Hindlimb muscle (tissue), 1 donor: ENCODE measurements at places on chromosomes 13 and 19.

DNA sequence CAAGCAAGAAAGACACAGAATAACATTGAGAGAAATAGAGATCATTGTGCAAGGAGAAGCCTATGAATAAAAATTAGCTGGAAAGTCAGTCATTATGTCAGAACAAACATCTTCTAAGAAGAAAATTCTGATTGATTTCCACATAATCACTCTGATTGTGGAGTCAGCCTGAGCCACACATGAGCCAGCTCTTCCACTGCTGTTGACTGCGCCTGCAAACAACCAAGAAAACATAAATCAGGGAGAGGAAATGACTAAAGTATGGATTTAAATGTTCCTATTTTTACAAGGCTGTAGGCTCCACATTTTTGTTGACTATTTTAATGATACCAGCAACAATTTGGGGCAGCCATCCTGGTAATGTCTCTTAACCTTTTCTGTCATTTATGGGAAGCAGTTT is 962.3 kb downstream of the EFNB2 start:
- no peak for DNase-seq

- peak; percentile 34 for DNase-seq
Measured at GRCh38 chr13:30392681-30393045, 29.6 kb upstream of the UBE2L5 start.

- peak; percentile 66 for DNase-seq
Measured at GRCh38 chr19:47436712-47437401, 17.5 kb upstream of the MEIS3 start.

DNA sequence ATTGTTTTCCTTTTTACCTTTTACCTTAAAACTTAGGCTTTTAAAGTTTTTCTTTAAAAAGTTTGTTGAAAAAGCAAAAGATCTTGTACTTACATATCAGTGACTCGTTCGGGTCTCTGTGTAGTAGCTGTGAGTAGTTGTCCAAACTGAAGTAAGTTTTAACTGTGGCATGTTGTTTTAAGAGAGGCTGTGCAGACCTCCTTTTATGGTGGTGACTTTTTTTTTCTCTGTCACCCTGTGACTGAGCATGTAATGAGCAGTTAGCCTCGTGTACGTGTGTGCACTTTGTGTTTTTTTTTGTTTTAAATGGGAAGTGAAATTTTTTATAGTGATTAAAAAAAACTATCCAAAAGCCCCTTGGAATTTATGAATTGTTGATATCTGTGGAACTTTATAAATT is at the start of gene GPR183:
GPR183 (minus strand) TSS at position 153 of the 400 bp plus-strand sequence. CDS start 11,254 bp downstream, outside the sequence.
- DNase-seq, result no peak

DNA sequence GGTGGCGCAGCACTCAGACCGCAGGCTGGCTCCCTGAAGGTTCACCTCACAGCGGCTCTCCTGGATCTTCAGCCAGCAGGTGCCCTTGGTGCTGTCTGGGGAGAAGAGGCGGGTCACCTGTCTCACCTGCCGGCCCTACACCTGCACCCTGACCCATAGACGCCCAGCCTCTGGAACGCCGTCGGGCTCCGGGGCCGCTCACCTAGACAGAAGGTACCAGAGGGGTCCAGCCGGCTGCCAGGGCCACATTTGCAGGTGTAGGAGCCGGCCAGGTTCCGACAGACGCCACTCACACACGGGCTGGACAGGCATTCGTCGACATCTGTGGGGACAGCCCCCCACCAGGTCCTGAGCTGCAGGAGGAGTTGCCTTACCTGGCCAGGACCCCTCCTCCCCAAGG is 22.9 kb downstream of the FBN3 start:
- no peak for DNase-seq

GRCh38 chr19:31140717-31141116 is 208.5 kb downstream of the TSHZ3 start:
- no peak for DNase-seq

DNA sequence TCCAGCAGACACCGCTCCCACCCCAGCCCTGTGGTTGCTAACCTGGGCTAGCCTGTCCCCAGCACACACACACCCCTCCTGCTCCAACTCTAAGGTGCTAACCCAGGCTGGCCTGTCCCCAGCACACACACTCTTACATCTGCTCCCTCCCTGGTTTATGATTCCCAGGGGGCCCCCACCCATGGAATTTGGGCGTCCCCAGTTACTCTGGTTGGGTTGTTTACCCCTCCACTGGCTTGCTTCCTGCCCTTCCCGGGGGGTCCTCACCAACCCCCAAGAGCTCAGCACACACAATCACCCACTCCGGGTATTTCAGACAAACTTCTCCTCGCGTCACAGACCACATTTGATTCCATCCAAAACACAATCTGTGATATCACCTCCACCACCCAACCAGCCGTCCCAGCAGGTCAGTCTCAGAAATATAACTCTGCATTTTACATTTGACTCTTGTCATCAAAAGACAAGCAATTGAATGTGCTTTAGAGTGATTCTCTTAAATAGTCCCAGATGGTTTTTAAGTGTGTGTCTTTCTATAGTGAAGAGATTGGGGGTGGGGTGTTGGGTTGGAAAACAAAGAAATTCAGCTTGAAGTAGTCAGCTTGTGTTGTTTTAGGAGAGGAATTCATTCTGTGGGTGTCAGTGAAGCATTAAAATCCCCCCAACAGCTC is 20.1 kb downstream of the COL4A2 start:
- no peak for DNase-seq

GRCh38 chr13:113997845-113998751 is 24.2 kb upstream of the C13orf46 start:
- peak; percentile 67 for DNase-seq

GRCh38 chr13:98216711-98217285 is 39.7 kb upstream of the RNF113B start:
- DNase-seq, result no peak

- no peak for DNase-seq
Measured at GRCh38 chr13:99724633-99725517, 223.6 kb downstream of the TM9SF2 start.
